ENCODE measurements at places on chromosomes 2 and 18. TPM values are rescaled to one million over a fixed set of nuclear protein-coding genes. Genes with fewer than 3 reads are reported as not detected.
A peak's percentile ranks its signal among the peaks of the same experiment; 100 is the strongest.

DNA sequence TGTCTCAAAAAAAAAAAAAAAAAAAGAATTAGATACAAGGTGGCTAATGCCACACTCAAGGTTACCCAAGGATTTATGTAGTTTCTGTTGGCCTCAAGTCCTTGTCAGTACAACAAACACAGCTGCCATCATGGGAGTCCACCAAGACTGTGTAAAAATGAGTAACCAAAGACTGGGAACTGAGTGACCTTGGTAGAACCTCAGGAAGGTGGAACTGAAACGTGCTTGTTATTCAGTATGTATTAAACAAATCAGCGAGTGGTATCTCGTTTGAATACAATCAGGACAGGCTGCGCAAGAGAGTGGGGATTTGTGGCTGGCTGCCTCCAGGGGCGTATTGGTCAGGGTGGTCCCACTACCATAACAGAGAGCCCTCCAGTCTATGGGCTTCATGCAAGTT, 1.6 kb upstream of the SFTPB start:
- DNase-seq, result no peak

DNA sequence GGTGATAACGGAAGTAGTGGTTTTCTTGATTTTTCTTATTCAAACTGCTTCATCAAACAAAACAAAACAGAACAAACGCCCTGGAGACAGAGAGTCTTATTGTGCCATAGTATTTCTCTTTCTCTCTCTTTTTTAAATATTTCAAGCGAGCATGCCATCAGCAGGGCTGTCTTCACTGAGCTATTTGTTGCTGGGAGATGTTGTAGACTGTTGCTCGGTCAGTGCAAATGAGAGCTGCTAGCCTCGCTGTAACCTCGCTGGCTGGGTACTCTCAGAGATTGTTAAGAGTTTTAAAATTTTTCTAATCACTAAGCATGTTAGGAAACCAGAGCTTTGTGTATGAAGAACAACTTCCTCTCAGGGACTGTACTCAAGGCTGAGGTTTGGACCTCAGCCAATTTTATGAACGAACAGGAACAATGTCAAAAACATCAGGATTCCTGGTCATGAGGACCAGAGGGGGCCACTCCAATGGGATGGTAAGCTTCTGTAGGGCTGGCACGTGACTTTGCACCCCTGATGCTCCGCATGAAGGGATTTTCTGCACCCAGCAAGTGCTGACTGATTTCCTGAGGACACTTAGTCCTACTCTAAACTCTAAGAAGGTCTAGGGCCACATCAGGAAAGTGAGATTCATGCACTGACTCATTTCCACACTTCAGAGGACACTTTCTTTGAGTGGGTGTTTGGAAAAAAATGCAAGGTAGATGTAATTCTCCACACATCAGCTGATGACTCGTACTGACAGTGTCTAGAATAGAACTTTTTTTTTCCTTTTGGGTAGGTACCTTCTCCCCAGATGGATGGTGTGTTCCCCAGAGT, 59.8 kb upstream of the IL1R1 start:
- no peak for DNase-seq

- peak; percentile 56 for DNase-seq
Observed at GRCh38 chr2:231926180-231926741, at the start of gene NPPC. NPPC (minus strand) TSS chr2:231926396; CDS start chr2:231926249, 147 bp downstream.

- DNase-seq, result no peak
Observed at GRCh38 chr18:10912790-10913545, 236.4 kb downstream of the PIEZO2 start.

ANKRD36C gene
- total RNA-seq, result 17.4 TPM

DNA sequence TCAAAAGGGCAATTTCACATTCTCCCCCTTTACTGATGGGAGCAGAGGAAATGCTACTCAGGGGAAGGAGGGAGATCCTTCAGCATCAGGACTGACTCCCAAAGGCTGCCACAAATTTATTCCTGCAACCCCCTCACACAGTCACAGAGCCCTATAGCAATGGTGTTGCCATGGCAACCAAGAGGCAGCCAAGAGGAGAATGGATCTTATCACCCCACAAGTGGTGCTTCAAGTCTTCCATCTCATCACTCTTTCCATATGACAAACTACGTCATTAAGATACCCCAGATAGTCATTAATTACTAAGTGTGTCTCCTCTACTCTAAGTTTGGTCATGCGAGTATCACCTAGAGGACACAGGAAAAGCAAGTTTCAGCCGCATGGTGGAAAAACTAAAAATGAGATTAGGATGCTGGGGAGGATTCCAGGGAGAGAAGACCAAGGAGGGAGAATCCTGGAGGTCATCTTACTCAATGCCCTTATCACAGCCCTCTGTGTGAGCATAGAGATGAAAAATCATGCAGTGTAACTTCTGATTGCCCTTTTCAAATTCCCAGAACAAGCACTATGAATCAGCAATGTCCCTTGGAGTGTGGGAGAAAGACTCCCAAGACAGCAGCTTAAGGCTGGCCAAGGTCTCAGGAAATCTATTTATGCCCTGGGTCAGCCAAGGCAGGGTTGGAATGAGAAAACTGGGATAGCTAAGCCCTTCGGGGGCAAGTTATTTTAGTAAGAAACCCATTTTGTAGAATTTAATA, 885.7 kb upstream of the KLHL29 start:
- no peak for DNase-seq

NETO1 gene
- total RNA-seq, result not detected

MPHOSPH10 gene
- 22.1 TPM for total RNA-seq

FAM228A gene
- total RNA-seq, result 0.41 TPM

DNA sequence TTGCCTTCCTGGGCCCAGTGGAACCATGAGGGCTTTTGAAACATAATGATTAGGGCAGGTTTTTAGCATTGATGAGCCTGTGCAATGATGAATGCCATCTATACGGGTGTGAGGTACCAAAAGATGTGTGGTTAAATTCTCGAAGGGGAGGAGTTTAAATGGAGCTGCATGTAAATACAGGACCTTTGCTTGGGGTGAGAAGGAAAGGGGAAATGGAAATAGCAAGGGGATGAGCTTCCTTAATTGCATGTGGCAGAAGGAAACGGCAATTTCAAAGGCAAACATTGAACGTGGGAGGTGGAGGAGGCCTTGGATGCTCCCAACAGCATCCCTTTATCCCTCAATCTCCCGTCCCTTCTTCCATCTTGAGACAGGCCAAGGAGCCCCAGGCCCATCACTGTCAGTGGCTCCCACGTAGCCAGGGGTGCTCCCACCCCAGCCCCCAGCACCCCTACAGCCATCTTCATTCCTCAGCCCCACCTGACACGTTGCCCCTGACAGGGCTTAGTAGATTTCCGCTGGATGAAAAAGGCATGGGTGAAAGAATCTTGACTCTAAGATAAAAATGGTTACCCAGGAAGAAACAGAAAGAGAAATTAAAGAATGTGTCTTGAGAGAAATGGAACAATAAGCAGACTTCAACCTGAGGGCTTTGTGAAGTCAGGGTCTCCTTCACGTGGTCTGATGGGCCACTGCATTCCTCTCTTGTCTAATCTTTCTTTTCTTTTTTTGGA, 32.5 kb downstream of the INPP5D start:
- DNase-seq, result no peak

GRCh38 chr2:150432312-150432625, 55.2 kb downstream of the RND3 start:
- DNase-seq, result peak; percentile 53

DNA sequence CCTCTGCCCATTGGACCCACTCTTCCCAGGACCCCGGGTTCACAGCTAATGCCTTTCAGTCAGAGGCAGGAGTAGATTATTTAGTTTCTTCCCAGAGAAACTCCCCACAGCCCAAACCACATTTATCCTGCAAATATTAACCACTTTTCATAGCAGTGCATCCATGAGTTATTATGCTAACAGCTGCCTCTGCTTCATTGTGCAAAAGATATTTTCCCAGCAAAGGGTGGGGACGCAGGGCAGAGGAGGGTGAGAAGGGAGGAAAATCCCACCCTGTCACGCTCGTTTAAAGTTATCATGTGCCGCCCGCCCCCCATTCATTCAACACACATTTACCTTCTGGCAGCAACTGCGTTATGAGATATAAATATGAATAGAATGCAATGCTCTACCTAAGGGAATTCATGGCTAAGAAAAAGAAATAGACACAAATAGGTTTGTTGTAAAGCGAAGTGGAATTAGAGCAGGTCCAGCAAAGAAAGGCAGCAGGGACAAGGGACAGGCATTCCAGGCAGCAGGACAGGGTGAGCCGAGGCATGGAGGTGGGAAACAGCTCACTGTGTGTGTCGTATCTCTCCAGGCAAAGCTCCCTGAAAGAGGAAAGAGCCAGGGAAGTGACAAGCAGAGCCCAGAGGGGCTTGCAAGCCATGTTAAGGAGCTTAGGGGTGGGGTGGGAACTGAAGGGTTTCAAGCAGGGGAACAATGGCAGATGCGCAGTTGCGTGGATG, 46.3 kb upstream of the LTBP1 start:
- DNase-seq, result no peak

DNA sequence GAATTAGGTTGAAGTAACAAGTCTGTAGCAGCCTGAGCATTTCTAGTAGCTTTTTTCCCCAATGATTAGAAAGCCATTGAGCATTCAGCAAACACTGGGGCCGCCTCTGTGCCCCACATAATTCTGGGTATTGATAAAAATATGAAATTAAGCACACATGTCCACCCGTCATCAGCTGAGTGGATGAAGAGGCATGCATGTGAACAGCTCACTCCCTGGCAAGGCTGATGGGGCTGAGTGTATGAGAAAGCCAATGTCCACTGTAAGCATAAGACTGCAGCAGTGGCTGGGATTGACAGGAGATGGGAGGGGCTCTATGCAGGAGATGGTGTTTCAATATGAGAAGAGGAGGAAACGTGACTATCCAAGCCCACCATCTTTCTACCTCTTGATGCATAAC, 124.4 kb upstream of the KLHL29 start:
- DNase-seq, result no peak

GRCh38 chr18:51724790-51725721, 527.6 kb upstream of the MEX3C start:
- DNase-seq, result no peak

DNA sequence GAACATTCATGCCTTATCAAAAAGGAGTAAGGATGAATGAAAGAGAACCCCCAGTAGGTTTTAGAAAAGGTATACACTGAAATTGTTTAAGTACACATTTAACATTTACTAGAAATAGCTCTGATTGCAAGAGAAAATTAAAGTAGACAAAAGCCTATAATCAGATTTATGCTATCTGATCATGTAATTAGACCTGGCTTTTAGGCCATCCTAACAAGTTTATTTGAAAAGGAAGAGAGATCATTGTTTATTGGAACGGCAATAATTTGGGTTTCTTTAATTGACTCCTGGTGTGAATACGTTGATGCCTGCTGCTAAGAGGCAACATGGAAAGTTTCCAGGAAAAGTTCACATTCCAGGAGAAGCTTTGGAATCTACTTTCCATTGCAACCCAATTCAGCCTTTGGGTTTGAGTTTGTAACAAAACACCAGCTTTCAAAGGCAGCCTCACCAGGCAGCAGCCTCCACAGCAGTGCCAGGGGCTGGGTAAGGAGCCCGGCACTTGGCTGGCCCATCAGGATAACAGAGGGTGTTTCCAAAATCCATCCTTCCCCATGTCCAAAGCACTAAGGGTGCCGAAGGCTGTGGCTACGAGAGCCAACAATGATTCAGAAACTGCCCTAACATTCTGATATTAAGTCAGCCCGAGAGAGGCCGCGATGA, 18.0 kb downstream of the FZD7 start:
- no peak for DNase-seq

GCG gene
- not detected for total RNA-seq

GRCh38 chr18:56083097-56083521, 495.1 kb upstream of the TCF4 start:
- peak; percentile 97 for DNase-seq

DNA sequence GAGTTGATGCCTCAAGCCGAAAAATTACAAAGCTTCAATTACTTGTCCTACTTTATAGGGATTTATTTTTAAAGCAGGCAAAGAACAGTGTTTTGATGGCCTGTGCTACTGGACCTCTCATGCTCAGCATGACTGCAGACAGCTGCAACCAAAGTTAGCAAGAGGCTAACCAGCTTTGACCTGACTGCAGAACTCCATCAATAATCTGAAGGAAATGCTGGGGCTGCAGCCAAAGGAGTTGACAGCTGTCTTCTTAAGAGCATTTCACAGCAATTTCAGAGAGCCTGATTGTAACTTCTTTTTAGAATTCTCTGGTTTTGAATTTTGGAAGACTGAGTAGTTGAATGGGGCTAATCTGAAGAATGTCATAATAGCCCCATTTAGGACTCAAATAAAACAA, 46.5 kb upstream of the SESTD1 start:
- peak; percentile 74 for DNase-seq
